ENCODE measurements at places on chromosomes 12 and 14. TPM values are rescaled to one million over a fixed set of nuclear protein-coding genes. Genes with fewer than 3 reads are reported as not detected.

DNA sequence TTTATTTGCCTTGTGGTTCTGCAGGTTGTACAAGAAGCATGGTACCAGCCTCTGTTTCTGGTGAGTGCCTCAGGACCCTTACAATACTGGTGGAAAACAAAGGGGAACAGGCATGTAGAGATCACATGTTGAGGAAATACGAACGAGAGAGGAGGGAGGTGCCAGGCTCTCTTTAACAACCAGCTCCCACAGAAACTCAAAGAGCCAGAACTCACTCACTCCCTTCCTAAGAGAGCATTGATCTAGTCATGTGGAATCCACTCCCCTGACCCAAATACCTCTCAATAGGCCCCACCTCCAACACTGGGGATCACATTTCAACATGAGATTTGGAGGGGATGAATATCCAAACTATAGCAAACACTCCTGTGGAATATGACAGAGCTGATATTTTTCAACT, 938.0 kb downstream of the GALC start:
- H3K27ac ChIP-seq, result no peak overlapping the region
- no peaks in the 10 kb centered on the region for H3K27me3 ChIP-seq
- no peaks in the 10 kb centered on the region for H3K4me1 ChIP-seq
- no peak for DNase-seq

GRCh38 chr14:41749429-41749828, 142.8 kb downstream of the LRFN5 start:
- H3K4me3 ChIP-seq, result no peak overlapping the region
- DNase-seq, result no peak
- H3K27me3 ChIP-seq, result no peaks in the 10 kb centered on the region
- no peak overlapping the region for H3K27ac ChIP-seq
- H3K36me3 ChIP-seq, result no peaks in the 10 kb centered on the region

DNA sequence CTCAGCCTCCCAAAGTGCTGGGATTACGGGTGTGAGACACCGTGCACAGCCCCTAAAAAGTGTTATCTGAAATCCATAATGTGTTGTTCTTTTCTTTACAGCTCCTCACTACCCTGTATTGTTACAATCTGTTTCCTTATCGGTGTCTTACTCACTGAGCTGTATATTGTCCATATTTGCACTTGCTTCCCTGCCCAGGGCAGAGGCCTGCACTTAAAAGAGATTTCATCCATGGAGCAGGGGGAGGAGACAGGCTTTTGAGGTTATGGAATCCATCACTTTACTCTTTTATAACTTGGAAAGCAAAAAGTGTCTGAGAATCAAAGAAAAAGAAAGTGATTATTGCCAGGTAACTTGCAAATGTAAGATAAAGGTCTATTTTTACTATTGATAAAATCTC, 251.0 kb downstream of the DIO2 start:
- DNase-seq, result no peak
- H3K27me3 ChIP-seq, result no peaks in the 10 kb centered on the region
- no peaks in the 10 kb centered on the region for H3K36me3 ChIP-seq
- no peak overlapping the region for H3K27ac ChIP-seq
- no peaks in the 10 kb centered on the region for H3K4me1 ChIP-seq
- no peak overlapping the region for H3K4me3 ChIP-seq

- peak; percentile 38 for DNase-seq
- no peaks in the 10 kb centered on the region for H3K4me1 ChIP-seq
- H3K27me3 ChIP-seq, result no peaks in the 10 kb centered on the region
- H3K36me3 ChIP-seq, result no peaks in the 10 kb centered on the region
- no peak overlapping the region for H3K27ac ChIP-seq
- H3K4me3 ChIP-seq, result no peak overlapping the region
Measured at GRCh38 chr12:51531978-51532497, 59.0 kb upstream of the SCN8A start.

- no peak for DNase-seq
- H3K27me3 ChIP-seq, result no peaks in the 10 kb centered on the region
- H3K4me3 ChIP-seq, result no peak overlapping the region
- no peaks in the 10 kb centered on the region for H3K4me1 ChIP-seq
Measured at GRCh38 chr12:114361545-114361944, 44.4 kb downstream of the TBX5 start.

Gene PDZRN4
- not detected for polyA plus RNA-seq

Gene FAM186B
- not detected for polyA plus RNA-seq
